ENCODE measurements at places on chromosomes 2 and 18. TPM values are rescaled to one million over a fixed set of nuclear protein-coding genes. Genes with fewer than 3 reads are reported as not detected.

TDRD15 gene
- total RNA-seq: not detected

TLX2 gene
- 0.18 TPM for total RNA-seq

DNA sequence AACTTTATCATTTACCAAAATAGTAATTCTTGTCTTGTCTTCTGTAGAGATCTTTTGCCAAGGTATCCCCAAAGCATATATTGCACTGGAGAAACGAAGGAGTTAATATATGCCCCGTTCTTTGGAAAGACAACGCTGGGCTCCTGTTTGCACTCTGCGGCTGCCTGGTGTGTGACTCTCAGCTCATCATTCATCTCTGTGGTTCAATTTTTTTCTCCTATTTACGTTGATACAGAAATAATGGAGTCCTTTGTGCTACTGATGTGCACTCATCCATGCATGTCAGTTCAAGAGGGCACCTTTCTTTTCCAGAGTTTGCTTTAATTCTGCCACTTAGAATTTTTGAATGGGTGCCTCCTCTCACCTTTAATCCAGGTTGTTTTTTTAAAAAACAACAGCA is 655.5 kb downstream of the DCDC2C start:
- H3K4me3 ChIP-seq: no peak overlapping the region
- H3K27me3 ChIP-seq: no peaks in the 10 kb centered on the region
- H3K36me3 ChIP-seq: no peaks in the 10 kb centered on the region
- no peak overlapping the region for H3K27ac ChIP-seq

DNA sequence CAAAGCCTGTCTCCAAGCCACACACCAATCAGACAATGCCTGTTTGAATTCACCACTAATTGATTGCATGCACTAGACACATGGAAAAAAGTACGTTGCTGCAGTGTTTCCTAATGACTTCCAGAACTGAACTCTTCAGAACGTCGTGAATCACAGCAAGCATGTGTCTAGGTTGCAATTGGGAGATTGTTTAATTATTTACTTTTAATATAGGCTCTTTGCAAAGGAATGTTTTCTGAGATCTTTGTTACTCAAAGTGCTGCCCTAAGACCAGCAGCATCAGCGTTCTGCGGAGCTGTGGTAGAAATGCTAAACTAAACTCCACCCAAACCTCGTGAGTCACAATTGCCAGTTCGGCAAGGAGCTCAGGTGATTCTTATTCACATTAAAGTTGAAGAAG is 52.7 kb upstream of the CCDC68 start:
- no peak overlapping the region for H3K4me3 ChIP-seq
- no peak overlapping the region for H3K27ac ChIP-seq
- no peak for DNase-seq

DNA sequence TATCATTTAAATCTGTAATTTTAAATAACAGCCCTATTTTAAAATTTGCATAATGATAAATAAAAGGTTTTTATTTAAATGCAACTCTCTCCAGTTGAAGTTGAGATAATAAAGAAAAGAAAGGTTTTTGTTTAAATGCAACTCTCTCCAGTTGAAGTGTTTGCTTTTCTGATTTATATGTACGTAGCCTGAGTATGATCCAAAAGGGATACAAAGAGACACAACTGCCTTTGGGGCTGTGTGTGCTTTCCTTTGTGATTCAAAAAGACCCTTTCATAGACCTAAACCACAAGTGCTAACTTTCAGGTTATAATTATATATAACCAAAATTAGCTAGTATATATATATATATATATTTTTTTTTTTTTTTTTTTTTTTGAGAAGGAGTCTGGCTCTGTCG is 76.2 kb upstream of the MFF start:
- H3K4me1 ChIP-seq: no peaks in the 10 kb centered on the region
- no peaks in the 10 kb centered on the region for H3K36me3 ChIP-seq
- no peak for DNase-seq
- no peak overlapping the region for H3K27ac ChIP-seq

- no peak overlapping the region for H3K27ac ChIP-seq
- DNase-seq: no peak
- H3K27me3 ChIP-seq: no peaks in the 10 kb centered on the region
- no peak overlapping the region for H3K4me3 ChIP-seq
- no peaks in the 10 kb centered on the region for H3K36me3 ChIP-seq
Measured at GRCh38 chr2:18849841-18850578, 260.6 kb upstream of the NT5C1B start.

- no peaks in the 10 kb centered on the region for H3K27me3 ChIP-seq
- H3K4me3 ChIP-seq: no peak overlapping the region
- peaks cover 3% of the 10 kb centered on the region for H3K4me1 ChIP-seq
- H3K27ac ChIP-seq: no peak overlapping the region
- no peak for DNase-seq
- no peaks in the 10 kb centered on the region for H3K36me3 ChIP-seq
Measured at GRCh38 chr2:55063226-55063625, 13.0 kb upstream of the RTN4 start.

GRCh38 chr2:36502081-36502480 is 95.9 kb downstream of the FEZ2 start:
- H3K4me3 ChIP-seq: no peak overlapping the region
- H3K4me1 ChIP-seq: no peaks in the 10 kb centered on the region
- H3K27ac ChIP-seq: no peak overlapping the region
- H3K36me3 ChIP-seq: no peaks in the 10 kb centered on the region
- DNase-seq: no peak

- no peak overlapping the region for H3K27ac ChIP-seq
- DNase-seq: no peak
- H3K4me1 ChIP-seq: peaks cover 22% of the 10 kb centered on the region
Measured at GRCh38 chr2:72827966-72828646, 2.3 kb upstream of the EXOC6B start.

DNA sequence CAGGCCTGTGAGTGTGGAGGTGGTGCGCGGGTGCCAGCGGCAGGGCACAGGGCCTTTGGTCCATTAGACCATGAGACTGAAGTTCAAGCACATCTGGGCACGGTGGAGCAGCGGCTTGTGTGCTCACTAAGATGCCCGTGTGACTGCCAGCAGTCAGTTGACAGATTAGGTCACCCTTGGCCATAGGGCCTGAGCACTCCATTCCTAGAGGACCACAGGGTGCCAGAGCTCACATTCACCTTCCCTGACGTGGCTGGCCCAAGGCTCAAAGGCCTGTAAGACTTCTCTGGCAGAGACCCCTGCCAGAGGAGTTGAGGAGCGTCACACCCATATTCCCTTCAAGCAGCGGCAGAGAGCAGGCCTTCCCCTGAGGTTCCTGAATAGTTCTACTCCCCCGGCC is 650 bp downstream of the LHCGR start:
- no peaks in the 10 kb centered on the region for H3K36me3 ChIP-seq
- H3K4me3 ChIP-seq: no peak overlapping the region
- DNase-seq: no peak
- no peak overlapping the region for H3K27ac ChIP-seq
- H3K27me3 ChIP-seq: peaks cover 22% of the 10 kb centered on the region

GRCh38 chr18:14965553-14965952 is 217.6 kb downstream of the ANKRD30B start:
- no peak for DNase-seq
- no peak overlapping the region for H3K4me3 ChIP-seq
- no peaks in the 10 kb centered on the region for H3K36me3 ChIP-seq
- no peak overlapping the region for H3K27ac ChIP-seq
- H3K4me1 ChIP-seq: no peaks in the 10 kb centered on the region

RAX gene
- not detected for total RNA-seq

IMPACT gene
- total RNA-seq: 18.3 TPM

DNA sequence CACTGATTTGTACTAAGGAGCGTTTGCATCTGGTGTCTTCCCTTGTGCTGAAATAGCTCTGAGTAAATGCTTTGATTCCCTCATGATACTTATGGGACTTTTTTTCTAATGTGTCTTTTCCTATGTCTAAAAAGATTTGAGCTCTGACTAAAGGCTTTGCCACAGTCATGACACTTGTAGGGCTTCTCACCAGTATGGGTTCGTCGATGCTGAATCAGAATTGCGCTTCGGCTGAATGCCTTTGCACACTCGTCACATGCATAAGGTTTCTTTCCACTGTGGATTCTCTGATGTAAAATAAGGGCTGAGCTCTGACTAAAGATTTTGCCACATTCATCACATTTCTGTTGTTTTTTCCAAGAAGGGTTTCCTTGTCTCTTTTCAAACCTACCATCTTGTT is 8.0 kb downstream of the ZNF396 start:
- H3K27me3 ChIP-seq: peaks cover 2% of the 10 kb centered on the region
- H3K36me3 ChIP-seq: no peaks in the 10 kb centered on the region
- H3K4me1 ChIP-seq: peaks cover 8% of the 10 kb centered on the region
- DNase-seq: no peak
- H3K4me3 ChIP-seq: no peak overlapping the region
- H3K27ac ChIP-seq: no peak overlapping the region

DNA sequence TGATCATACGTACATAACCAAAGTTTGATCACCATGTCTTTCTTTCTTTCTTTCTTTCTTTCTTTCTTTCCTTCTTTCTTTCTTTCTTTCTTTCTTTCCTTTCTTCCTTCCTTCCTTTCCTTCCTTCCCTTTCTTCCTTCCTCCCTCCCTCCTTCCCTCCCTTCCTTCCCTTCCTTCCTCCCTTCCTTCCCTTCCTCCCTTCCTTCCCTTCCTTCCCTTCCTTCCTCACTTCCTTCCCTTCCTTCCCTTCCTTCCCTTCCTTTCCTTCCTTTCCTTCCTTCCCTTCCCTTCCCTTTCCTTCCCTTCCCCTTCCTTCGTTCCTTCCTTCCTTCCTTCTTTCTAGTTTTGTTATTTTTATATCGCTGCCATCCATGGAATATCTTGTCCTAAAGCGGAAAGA is 406.7 kb upstream of the DDX18 start:
- H3K27ac ChIP-seq: no peak overlapping the region
- no peak for DNase-seq
- no peaks in the 10 kb centered on the region for H3K27me3 ChIP-seq
- H3K36me3 ChIP-seq: no peaks in the 10 kb centered on the region
- H3K4me3 ChIP-seq: no peak overlapping the region
- no peaks in the 10 kb centered on the region for H3K4me1 ChIP-seq

DNA sequence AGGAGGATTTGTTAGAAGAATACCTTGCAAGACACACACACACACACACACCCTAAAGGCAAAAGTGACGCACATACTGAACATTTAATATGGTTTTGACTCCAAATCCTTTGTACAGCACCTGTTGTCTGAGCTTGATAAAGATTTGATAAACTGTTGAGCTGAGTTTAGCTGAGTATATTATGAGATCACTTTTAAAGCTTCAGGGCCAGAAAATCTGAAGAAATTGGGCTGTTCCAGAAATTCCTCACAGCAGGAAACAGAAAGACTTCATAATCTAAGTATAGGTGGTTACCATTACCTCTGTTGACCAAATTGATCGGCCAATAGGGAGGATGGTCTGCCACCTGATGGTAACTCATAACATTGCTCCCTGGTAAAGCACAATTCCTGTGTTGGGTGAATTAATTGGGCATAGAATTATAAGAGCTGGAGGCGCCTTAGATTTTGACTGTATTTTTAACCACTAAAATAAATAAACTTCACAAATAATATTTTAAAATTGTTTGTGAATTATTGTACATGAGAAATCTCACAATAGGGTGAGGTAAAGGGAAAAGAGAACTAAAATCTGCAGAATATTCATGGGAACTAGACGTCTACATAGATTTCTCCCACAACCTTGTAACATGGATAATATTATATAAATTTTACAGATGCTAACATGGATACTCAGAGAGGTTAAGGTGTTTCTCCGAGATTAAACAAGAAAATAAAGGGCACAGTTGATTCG is 21.8 kb upstream of the RPIA start:
- peaks cover 3% of the 10 kb centered on the region for H3K27me3 ChIP-seq
- no peaks in the 10 kb centered on the region for H3K36me3 ChIP-seq
- H3K4me1 ChIP-seq: no peaks in the 10 kb centered on the region
- H3K4me3 ChIP-seq: no peak overlapping the region
- DNase-seq: peak; percentile 43
- no peak overlapping the region for H3K27ac ChIP-seq

- no peak for DNase-seq
- no peak overlapping the region for H3K4me3 ChIP-seq
- H3K4me1 ChIP-seq: no peaks in the 10 kb centered on the region
- H3K27ac ChIP-seq: no peak overlapping the region
- H3K27me3 ChIP-seq: no peaks in the 10 kb centered on the region
Measured at GRCh38 chr2:14516844-14517243, 115.7 kb upstream of the LRATD1 start.

DNA sequence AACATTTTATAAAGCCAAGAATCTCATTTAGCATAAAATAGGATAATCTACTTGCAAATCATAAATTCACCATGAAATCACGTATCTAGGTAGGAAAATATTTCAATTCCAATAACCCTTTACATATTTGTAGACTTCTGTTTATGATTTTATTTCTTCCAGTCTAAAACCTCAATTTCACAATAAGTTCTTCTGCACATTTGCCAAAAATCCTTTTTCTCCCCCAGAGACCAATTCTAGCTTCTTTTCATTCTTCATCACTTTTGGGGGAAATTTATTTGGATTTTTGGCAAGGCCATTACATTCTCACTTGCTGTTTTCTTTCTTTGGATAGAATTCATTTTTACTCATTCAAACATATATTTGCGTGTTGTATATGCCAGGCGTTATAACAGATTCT is 86.8 kb downstream of the SPRED2 start:
- DNase-seq: no peak
- H3K27ac ChIP-seq: no peak overlapping the region
- H3K36me3 ChIP-seq: no peaks in the 10 kb centered on the region

Data from activated CD4-positive, alpha-beta T cell treated with anti-CD3 and anti-CD28 coated beads for 36 hours (primary cell).